Esophagus muscularis mucosa (tissue), 4 donors: ENCODE measurements at places on chromosomes 5 and 9. TPM values are rescaled to one million over a fixed set of nuclear protein-coding genes. Genes with fewer than 3 reads are reported as not detected.

Gene SLC36A2
- total RNA-seq: not detected

- DNase-seq: no peak
Observed at GRCh38 chr5:114726131-114726530, 364.3 kb downstream of the KCNN2 start.

- DNase-seq: no peak
Observed at GRCh38 chr9:908536-909205, 67.2 kb downstream of the DMRT1 start.

Gene IFNA21
- total RNA-seq: not detected

Gene CDC20B
- total RNA-seq: not detected

Gene PTGS1
- 91.4 TPM for total RNA-seq

DNA sequence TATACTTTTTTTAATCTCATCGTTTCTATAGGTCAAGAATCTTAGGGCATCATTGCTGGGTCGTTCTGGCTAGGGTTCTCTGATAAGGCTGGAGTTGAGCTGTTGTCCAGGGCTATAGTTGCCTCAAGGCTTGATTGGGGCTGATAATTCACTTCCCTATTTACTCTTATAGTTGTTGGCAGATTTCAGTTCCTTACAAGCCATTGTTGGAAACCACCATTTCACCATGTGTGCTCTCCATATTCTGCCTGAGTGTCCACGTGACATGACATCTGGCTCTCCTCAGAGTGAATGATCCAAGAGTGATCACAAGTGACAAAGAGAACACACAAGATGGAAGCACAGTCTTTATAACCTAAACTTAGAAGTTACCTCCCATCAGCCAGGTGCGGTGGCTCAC is 852.2 kb downstream of the EFNA5 start:
- DNase-seq: no peak

- no peak for DNase-seq
Observed at GRCh38 chr5:115072266-115073064, 97.2 kb downstream of the TRIM36 start.

GRCh38 chr9:113953531-113953930 is 77.4 kb downstream of the ZNF618 start:
- DNase-seq: no peak

Gene CCNI2
- not detected for total RNA-seq

Gene PRUNE2
- total RNA-seq: 586 TPM

- no peak for DNase-seq
Observed at GRCh38 chr5:82405161-82405560, 127.0 kb upstream of the RPS23 start.

Gene ADAMTS19
- total RNA-seq: 23.4 TPM

Gene ARSI
- total RNA-seq: 20.6 TPM

DNA sequence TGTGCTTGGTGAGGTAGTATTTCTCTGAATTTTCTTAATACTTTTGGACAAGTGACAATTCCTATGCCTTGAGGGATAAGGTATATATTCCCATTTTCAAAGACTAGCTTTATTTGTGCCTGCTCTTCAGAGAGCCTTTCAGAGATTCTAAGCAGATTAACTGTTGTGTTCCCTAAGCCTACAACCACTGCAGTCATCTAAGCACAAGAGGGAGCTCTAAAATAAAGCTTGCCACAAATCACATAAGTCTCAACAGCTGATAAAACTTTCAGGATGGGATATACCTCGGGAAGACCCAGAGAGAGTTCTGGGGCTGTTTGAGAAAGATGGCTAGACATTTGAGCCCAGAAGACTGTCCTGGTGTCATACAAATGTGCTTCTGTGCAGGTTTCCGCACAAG is 157.3 kb downstream of the CYLC2 start:
- no peak for DNase-seq

DNA sequence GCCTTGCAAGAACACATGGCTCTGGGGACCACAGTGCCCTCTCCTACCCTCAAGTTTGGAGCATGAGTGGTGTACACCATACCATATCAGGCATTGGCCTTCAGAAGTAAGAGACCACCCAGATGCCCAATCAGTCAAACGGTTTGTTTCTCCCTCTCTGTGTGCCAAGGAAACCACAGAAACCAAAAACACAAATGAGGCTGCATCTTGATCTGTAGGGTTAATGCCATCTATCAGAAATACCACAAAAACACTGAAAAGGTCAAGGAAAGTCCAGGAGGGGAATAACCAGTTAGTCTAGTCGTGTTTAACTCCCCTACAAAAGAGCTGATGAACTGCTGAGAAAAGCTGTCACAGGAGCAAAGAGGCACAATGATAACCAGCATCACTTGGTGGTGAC is 78.4 kb downstream of the INSYN2B start:
- DNase-seq: no peak

GRCh38 chr9:113349445-113350094 is at the start of gene BSPRY:
BSPRY (plus strand) TSS chr9:113349541; CDS start chr9:113349580, 39 bp downstream.
- no peak for DNase-seq

GRCh38 chr9:26324786-26325443 is 567.7 kb downstream of the CAAP1 start:
- DNase-seq: no peak

Gene NR2F1-AS1
- total RNA-seq: 8.6 TPM

DNA sequence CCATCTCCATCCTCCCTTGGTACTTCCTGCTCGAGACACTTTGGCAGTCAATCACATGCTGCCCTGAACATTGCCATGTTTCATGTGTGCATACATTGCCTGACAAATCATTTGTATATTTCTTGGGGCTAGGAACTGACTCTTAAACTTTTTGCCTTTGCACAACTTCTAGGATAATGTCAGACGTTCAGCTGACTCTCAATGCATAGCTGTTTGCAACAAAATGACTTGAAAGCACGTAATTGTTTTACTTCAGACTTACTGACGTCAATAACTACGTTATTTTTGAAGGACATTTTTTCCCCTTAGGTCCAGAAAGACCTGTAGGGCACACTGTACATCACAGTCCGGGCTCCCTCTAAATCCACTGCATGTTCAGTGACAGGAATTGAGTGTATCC is 37.4 kb upstream of the DAB2 start:
- no peak for DNase-seq

Gene IFNA13
- total RNA-seq: not detected

Gene PHYHD1
- total RNA-seq: 12.1 TPM

Gene SLC22A4
- 0.42 TPM for total RNA-seq

- no peak for DNase-seq
Observed at GRCh38 chr5:100757618-100758017, 145.5 kb downstream of the ST8SIA4 start.

DNA sequence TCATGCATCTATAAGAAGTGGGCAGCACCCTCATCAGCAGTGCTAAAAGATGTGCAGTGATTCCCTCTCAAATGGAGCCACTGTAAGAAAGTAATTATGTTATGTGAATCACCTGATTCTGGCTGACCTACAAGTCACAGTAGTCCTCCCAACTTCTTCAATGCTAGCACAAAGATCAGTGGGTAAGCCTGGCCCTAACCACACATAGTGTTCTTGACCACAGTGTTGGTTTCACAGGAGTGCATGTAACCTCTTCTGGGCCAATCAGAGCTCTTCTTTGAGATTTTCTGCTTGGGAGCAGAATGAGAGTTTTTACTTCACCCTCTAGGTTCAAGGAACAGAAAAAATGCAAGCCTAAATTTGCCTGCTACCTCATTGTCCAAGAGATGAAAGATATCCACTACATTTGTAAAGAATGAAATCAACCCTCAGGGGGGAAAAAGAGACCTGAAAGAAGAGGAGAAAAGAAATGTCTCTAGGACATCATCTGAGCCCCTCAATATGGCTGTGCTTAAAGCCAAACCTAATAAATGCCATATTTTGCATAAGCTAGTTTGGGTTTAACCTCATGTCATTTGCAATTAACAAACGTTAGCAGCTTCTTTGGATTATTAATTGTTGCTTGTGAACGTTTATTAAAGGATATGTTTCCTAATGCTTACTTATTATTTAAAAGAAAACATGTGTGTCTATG is 65.3 kb upstream of the ADRB2 start:
- DNase-seq: no peak

- DNase-seq: no peak
Observed at GRCh38 chr5:165185716-165186115, 1680.3 kb downstream of the MAT2B start.

Gene FAM81B
- not detected for total RNA-seq

DNA sequence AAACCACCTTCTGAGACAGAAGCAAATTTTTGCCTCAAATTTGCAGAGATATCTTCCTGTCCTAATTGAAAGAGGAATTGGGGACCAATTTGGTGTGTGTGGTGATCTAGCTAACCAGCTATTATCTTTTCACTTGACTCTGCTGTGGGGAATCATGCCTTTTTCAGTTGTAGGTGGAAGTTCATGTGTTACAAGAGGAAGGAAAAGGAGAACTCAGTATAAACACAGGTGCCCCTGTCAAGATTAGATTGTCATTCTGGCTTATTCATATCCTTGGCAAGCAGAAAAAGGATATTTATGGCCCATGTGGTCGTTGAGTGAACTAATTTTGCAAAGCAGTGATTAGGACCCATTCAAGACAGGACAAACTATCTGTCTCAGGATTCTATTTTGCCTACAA is 336.8 kb upstream of the SLC30A5 start:
- DNase-seq: peak; percentile 87

DNA sequence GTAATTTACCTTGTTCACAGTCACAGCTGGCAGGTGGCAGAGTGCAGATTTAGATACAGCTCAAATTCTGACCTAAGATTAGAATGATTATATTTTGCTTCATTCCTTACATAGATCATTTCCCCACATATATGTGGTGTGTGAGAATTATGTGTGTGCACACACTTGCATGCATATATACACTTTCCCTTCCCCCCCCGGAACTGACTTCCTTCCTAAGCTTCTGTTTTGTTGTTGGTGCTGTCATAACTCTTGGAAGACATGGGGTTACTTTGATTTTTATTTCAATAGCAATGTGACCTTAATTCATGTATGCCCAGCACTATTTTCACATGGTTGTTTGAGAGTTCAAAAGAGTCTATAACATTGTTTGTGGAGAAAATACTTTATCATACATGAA is 112.8 kb downstream of the CMYA5 start:
- DNase-seq: peak; percentile 29

- no peak for DNase-seq
Observed at GRCh38 chr5:6399980-6400910, 21.9 kb upstream of the MED10 start.

DNA sequence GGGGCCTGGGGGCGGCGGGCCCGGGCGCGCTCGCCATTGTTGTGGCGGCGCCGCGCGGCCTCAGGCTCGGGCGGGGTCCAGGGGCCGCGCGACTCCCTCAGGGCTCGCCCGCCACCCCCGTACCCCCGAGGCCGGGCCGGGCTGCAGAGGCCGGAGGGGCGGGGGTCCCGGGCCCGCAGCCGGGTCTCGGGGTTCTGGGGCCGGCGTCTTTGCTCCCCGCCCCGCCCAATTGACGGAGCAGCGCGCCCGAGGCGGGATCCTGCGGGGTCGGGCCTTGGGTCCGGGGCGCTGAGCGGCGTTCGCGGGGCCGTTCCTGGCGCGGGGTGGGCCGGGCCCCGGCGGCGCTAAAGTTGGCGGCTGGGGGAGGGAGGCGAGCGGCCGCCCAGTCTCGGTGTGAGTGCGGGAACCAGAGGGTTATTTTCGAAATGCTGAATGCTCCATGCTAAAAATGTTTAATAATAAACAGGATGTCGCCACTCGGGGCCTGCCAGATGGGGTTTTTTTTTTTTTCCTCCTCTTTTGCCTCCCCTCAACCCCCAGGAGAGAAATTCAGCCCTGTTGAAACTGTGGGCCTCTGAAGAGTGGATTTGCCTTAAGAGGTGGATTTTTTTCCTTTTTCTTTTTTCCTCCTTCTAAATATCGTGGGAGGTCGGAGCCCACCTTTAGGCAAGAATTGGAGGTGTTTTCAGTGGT is 724 bp downstream of the PRRC2B start:
- DNase-seq: no peak

- DNase-seq: no peak
Observed at GRCh38 chr5:127976991-127977717, 106.4 kb upstream of the SLC12A2 start.

- no peak for DNase-seq
Observed at GRCh38 chr9:97980479-97980803, 2.7 kb upstream of the ANP32B start.

DNA sequence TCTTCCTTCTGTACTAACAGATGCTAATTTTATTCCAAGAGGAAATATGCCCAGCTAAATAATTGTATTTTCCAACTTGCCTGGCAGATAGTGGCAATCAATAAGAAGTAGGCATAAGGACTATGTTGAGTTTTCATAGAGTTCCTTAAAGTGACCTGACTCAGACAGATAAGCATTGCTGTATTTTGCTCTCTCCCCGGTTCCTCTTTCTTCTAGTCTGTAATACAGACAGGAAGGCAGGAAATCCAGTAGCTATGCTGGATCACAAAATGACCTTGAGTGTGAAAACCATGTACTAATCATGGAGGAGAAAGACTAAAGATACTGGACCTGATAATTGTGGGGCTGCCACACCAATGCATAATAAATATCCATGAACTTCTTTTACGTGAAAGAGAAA is 701.7 kb downstream of the CETN3 start:
- no peak for DNase-seq

Gene CAST
- 272 TPM for total RNA-seq

- no peak for DNase-seq
Observed at GRCh38 chr5:160486573-160486972, 64.9 kb downstream of the PTTG1 start.

GRCh38 chr9:95415158-95415557 is 97.6 kb upstream of the FANCC start:
- no peak for DNase-seq

DNA sequence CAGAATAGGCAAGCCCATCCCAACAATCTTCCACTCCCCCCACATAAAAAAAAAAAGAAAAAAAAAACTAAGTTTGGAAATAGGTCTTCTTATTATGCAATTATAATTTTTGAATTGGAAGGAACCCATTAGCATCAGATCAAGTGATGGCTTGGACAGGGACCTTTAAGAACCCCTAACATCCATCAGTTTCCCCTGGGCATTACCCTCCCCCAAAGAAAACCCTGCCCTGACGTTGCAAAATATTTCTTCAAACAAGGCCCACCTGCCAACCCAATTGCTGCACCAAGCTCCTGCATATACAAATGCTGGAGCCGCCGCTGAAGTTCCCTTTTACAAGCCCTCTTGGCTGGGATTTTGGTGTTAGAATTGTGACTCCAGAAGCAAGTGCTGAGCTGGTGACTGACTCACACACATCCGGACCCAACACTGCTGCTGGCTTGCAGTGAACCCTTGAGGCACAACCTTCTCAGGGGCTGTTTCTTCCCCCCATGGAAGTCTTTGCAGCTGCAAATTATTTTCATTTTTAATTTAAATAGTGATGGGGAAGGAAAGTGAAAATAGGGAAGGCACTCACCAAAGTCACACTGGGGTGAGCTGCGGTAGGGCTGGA is 56.1 kb upstream of the AFAP1L1 start:
- no peak for DNase-seq

GRCh38 chr9:129377181-129377580 is 199.1 kb upstream of the IER5L start:
- DNase-seq: no peak

DNA sequence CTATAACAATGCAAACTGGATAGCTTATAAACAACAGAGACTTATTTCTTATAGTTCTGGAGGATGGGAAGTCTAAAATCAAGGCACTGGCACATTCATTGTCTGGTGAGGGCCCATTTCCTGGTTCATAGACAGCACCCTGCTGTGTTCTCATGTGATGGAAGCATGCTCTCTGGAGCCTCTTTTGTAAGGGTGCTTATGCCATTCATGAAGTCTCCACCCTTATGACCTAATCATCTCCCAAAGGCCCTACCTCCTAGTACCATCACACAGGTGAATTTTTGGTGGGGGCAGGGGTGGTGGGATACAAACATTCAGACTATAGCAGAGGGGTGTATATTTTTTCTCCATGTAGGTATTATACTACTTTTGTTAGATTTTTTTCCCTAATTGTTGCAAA is 92.4 kb downstream of the UNC13B start:
- no peak for DNase-seq

Gene OR2Y1
- not detected for total RNA-seq

Gene BHMT2
- total RNA-seq: 105 TPM
